ENCODE measurements at places on chromosomes 16 and 17.

GRCh38 chr17:4097165-4097960 is 45.5 kb downstream of the ZZEF1 start:
- DNase-seq: no peak

DNA sequence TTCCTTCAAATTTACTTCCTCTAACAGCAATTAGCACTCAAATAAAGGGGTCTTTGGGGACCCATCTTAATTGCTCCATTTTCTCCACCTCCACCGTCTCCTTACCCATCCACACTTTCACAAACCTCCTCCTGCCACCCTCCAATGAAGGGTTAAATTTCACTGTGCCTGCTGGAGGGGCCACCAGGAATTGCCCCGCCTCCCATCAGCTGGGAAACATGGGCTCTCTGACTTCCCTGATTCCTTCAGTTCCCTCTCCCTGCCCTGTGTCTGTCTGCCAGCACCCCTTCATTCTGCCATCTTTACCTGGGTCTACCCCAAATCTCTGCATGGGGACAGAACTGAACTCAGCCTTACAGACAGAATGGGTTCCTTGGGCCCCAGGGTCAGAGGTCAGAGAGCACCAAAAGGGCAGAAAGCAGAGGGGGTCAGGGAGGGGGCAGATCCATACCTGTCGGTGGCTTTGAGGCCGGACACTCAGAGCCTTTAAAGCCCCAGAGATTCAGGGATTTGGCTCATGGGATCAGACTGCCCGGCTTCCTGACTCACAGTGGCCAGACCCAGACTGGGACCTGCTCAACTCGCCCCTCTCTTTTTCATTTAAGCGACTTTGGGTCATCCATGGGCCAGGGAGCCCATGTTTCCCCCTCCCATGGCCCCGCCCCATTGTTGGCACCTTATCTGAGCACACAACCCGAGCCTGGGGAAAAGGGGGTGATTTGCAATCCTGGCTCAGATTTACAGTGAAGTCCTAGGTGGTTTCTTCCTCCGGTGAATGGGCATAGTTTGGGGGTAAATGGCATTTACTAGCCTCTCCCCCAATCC is 17.6 kb upstream of the SP2 start:
- no peak for DNase-seq

DNA sequence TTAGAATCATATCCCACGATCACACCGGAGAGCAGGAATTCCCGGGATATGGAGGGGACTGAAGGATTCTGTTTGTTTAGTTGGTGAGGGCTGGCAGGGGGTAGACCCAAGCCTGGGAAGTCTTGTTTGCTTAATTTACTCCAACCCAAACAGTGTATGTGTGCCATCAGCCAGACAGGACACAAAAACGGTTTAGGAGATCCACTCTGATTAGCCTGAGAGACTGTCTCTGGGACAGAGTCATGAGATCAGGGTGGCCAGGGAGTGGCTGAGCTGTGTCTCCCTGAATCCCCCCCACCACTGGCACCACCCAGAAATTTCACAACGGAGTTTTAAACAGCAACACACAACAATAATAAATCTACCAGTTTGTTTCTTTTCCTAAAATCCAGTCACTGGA is 127.0 kb downstream of the RBFOX3 start:
- DNase-seq: no peak

DNA sequence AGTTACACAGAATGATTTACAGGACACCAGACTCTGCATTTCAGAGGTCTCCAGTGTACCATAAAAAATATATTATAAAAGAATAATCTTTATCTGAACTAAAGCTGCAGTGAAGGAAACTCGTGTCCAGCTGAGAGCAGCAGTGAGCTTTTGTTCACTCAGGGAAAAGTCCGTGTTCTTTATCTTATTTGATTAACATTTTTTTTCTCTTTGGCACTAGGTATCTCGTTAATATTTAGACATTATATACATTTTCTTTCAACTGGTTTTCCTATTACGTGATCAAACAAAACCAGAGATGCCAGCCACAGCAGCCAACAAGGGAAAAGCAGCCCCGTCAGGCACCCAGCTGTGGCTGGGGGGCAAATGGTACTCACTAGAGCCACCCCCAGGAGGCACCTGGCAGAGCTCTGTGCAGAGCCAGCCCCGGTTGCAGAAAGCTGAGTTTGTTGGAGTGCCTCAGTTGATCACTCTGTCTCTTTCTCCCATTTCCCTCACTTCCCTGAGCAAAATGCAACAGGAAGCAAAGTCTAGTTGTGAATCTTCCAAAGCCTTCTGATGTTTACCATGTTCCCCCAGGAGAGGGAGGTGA is 1.1 kb upstream of the HS3ST4 start:
- no peak for DNase-seq

GRCh38 chr16:67212766-67213165 is 13.8 kb downstream of the ELMO3 start:
- no peak for DNase-seq

DNA sequence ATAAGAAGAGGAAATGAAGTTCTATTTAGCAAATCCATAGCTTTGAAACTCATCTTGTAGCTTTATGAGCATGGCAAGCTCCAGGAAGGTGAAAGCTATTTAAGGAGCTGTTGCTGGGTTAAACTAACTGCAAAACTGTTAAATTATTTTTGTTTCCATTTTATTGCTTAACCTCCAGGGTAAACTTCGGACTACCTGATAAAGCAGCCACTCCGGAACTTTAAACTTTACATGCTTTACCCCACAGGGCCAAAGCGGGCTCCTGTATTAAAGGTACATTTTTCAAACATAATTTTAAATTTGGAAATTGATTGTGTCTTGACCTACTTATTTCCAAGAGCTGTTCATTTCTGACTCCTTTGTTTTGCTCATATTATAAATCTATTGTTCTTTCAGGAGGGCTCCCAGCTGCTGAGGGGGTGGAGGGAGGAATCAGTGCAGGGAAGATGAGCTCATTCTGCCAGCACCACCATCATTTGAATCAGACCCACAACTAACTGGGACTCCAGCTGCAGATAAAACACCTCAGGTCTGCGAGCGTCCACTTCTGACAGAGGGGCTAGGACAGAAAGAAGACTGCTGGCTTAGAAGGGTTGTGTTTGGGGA is 157.9 kb downstream of the IRX3 start:
- no peak for DNase-seq

GRCh38 chr16:10858203-10858602 is 18.8 kb upstream of the CIITA start:
- DNase-seq: no peak

DNA sequence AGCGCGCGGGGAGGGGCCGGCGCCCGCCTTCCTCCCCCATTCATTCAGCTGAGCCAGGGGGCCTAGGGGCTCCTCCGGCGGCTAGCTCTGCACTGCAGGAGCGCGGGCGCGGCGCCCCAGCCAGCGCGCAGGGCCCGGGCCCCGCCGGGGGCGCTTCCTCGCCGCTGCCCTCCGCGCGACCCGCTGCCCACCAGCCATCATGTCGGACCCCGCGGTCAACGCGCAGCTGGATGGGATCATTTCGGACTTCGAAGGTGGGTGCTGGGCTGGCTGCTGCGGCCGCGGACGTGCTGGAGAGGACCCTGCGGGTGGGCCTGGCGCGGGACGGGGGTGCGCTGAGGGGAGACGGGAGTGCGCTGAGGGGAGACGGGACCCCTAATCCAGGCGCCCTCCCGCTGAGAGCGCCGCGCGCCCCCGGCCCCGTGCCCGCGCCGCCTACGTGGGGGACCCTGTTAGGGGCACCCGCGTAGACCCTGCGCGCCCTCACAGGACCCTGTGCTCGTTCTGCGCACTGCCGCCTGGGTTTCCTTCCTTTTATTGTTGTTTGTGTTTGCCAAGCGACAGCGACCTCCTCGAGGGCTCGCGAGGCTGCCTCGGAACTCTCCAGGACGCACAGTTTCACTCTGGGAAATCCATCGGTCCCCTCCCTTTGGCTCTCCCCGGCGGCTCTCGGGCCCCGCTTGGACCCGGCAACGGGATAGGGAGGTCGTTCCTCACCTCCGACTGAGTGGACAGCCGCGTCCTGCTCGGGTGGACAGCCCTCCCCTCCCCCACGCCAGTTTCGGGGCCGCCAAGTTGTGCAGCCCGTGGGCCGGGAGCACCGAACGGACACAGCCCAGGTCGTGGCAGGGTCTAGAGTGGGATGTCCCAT is 232.8 kb downstream of the SEC14L1 start:
- no peak for DNase-seq

DNA sequence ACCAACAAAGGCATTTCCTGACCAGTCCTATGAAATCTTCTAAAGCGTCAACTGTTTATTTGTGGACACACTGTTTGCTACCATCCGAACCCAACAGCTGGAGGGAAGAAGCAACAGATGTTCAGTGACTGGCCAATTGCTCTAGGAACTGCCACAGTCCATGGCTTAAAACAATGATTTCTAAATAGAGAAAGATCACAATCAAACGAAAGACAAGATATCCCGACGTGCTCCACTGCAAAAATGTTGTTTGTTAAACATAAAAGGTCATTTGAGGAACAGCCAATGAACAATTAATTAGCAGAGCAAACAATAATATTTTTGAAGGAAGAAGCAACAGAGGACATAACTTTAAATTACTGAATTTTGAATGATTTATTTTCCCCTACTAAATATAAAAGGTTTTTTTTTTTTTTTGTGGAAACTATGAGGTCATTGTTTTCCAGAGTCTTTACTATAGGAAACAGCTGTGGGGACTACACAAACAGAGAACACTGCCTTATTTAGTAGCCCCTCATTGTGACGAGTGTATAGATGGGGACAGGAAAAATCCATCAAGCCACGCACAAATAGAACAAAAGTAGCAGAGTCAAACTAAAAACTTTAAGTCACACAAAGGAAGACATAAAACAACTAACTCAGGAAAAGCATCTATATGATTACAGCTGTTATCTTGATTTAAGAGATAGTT is 17.2 kb downstream of the USP31 start:
- no peak for DNase-seq

GRCh38 chr16:1054660-1055556 is 17.6 kb upstream of the SSTR5 start:
- DNase-seq: peak; percentile 48

DNA sequence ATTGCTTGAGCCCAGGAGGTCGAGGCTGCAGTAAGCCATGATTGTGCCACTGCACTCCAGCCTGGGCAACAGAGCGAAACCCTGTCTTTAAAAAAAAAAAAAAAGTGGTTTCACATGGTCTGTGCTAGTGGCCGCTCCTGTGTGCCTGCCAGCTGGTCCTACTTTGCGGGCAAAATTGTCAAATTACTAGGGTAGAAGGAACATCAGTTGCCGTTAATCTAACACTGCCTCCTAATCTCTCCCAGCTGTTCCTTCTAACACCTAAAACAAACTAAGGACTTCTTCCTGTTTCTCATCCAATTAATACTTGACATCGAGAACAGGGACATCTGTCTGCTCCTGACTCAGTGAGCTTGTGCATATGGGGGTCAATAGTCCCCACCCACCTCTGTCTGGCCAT is 23.9 kb downstream of the TMEM11 start:
- no peak for DNase-seq

GRCh38 chr17:7220593-7221277 is 997 bp downstream of the ACADVL start:
- DNase-seq: no peak

- no peak for DNase-seq
These were observed 3.6 kb upstream of the XAF1 start for GRCh38 chr17:6752068-6752909.

- DNase-seq: no peak
These were observed 27.5 kb downstream of the WSB1 start for GRCh38 chr17:27321372-27321771.

DNA sequence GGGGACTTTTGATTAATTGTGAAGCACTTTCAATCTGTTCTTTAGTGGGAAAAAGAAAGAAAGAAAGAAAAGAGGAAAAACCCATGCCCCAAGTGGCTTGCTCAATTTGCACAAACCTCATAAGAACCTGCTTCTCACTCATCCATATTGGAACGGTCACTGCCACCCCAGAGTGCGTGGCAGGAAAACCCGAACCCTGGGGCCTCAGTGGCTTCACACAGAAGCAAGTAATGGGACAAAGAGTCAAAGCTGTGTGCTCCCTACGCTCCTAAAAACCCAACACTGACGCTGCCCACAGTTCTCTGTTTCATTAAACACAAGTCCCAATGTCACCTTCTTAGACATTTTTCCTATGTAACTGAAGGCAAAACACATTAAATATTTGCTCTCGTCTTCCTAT is 1.2 kb downstream of the SLC6A4 start:
- no peak for DNase-seq

- no peak for DNase-seq
These were observed 81.3 kb upstream of the PLCG2 start for GRCh38 chr16:81697616-81698309.

- peak; percentile 42 for DNase-seq
These were observed at the start of gene DNASE1 for GRCh38 chr16:3654249-3654991. Gene DNASE1 (plus strand): TSS chr16:3654691. CDS start chr16:3655374, 683 bp downstream.

- DNase-seq: no peak
These were observed 65.7 kb downstream of the CENPV start for GRCh38 chr17:16287563-16288027.

DNA sequence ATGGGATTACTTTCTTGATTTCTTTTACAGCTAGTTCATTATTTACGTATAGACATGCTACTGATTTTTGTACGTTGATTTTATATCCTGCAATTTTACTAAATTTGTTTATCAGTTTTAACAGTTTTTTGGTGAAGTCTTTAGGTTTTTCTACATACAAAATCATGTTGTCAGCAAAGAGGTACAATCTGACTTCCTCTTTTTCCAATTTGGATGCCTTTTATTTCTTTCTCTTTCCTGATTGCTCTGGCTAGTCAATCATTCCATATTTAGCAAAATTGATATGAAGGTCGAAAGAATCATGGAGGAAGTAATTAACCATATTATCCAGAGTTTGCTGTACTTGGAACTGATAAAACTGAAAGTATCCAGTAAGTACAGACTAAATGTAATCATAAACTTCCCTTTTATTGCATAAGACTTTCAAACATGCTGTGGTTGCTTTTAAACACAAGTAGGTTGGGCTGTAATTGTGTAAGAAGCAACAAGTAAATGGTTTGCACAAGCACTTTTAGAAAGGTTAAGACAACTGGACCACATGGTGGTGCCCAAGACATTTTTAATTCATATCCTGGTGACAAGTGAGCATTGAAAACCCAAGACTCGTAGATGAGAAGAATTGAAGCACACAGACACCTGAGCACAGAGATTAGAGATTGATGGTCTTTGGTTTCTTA is 8.4 kb downstream of the GDE1 start:
- no peak for DNase-seq

DNA sequence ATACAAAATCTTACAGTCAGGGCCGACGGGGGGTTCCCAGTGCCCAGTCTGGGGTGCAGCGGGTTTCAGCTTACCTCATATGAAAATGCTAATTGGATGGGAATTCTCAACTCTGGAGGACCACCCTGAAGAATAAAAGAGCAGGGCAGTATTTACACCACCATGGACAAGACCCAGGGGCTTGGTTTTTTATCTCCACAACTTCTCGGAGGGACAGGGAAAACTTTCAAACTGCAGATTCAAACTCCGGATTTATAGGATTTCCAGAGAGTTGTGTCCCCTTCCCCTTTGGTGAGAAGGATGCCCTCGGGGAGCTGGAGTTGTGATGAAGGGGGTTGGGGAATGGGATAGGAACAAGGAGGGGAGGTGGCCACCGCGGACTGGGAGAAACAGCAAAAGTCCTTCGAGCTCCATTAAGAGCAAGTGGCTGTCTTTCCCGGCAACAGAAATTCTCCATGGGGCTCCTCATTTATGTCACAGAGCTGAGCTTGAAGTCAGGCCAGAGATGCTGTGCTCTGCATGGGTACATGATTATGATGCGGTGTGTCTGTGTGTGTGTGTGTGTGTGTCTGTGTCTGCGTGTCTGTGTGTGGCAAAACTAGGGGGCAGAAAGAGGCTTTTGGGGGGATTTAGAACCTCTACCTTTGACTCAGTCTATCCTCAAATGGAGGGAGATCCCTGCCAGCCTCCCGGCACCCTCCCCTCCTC is 15.7 kb downstream of the FOXL1 start:
- DNase-seq: no peak

All from GM18507 (cell line).